ENCODE measurements at places on chromosomes 5 and 9.

DNA sequence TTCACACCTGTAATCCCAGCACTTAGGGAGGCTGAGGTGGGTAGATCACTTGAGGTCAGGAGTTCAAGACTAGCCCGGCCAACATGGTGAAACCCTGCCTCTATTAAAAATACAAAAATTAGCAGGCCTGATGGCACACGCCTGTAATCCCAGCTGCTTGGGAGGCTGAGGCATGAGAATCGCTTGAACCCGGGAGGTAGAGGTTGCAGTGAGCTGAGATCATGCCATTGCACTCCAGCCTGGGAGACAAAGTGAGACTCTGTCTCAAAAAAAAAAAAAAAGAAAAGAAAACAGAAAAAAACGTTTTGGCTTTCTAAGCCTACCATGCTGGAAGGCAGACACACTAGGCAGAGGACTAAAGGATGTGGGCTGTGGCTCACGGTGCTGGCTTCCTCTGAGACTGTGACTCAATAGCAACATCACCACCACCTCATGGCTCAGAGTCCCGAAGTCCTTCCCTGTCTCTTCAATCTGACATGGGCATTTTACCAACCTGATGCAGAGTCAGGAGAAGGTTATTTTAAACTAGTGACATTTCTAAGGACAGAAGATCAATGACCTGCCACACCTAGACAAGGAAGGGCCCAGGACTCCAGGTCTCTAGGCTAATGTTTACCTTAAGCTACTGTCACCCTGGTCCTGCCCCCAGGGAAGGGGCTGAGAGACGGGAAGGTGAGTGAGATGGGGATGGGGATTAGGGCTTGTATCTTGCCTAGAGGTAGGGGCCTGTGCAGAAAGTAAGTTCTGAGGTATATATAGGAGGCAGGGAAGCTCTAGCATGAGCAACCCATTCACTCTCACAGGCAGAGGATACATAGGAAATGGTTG is 3.7 kb downstream of the ECSCR start:
- peak; percentile 89 for DNase-seq

- no peak for DNase-seq
These were observed 169.7 kb upstream of the CD180 start for GRCh38 chr5:67366276-67366675.

DNA sequence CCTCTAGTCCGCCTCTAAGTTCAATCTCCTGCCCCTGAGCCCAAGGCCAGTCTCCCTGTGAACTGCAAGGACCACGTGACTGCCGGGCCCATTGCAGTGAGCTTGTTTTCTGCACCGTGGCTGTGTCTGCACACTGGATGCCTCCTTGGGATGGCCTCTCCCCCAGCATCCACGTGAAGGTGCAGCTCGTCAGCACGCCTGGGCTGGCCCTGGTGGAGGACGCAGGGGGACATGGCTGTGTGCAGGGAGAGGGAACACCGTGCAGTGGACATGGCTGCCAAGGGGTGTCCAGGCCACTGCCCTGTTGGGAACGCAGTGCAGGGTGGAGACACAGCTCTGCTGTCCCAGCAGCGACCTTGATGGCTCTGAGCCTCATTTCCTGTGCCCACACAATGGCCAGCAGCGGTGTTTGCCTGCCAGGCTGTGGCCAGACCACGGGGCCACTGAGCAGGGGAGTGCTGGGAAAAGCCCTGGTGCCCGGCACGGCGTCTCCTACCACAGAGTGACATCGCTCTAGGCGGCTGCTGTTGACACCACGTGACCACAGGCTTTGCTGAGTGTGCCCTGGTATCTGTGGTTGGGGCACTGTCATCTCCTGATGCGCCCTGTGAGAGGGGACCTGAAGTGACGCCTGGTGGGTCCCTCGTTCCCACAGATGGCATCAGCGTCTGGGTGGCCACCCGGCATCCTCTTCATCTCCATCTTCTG is 26.9 kb upstream of the EXOC3 start:
- peak; percentile 60 for DNase-seq

- no peak for DNase-seq
These were observed 95.4 kb upstream of the DAB2 start for GRCh38 chr5:39520232-39520572.

GRCh38 chr9:32701321-32702022 is 66.0 kb upstream of the TAF1L start:
- no peak for DNase-seq

GRCh38 chr5:150296496-150296895 is 6.2 kb downstream of the ARSI start:
- DNase-seq = no peak

DNA sequence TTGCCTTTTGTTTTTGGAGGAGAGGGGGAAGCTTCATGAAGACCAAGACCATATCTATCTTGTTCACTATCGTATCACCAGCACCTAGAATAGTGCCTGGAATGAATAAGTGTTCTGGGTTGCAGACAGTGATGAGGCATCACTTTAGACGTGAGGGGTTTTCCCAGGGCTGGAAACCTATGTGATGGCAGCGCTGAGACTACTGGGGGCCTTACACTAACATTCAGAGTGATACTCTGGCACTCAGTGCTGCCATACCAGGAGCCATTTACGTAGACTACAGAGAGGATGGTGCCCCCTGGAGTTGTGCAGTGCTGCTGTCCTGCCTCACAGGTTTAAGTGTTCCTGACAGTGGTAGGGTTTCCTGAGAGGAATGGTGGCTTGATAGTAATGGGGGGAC is 6.9 kb downstream of the CCL19 start:
- DNase-seq = peak; percentile 65

DNA sequence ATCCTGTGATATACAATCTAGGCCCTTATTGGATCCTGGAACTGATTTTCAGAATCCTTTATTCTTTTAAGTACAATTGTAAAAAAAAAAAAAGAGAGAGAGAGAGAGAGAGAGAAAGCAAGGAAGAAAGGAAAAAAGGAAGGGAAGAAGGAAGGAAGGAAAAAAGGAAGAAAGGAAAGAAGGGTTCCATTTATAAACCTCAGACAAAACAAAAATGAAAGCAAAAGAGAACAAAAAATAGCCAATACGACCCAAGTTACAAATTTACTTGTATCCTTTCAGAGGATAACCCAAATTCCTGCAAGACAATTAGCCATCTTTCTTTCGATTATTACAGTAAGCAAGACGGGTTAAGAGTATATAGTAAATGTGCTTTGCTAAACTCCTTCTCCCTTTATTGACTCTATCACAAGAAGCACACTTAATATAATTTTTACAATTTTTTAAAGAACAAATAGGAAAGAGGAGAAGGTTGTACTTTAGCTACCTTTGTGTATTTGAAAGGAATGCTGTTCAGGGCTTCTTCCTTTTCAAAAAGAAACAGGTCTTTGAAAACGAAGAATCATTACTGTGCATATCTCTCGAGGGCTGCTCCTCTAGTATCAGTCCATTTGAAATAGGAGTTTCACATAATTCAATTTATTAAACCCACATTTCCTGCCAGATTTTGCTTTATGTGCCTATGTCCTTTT is 543.3 kb downstream of the RAB3C start:
- no peak for DNase-seq

GRCh38 chr9:95024097-95024671 is 293.3 kb downstream of the FANCC start:
- no peak for DNase-seq

- no peak for DNase-seq
These were observed 11.3 kb downstream of the PRLR start for GRCh38 chr5:35218981-35219380.

- no peak for DNase-seq
These were observed 34.3 kb downstream of the EXOC3 start for GRCh38 chr5:477247-477646.

DNA sequence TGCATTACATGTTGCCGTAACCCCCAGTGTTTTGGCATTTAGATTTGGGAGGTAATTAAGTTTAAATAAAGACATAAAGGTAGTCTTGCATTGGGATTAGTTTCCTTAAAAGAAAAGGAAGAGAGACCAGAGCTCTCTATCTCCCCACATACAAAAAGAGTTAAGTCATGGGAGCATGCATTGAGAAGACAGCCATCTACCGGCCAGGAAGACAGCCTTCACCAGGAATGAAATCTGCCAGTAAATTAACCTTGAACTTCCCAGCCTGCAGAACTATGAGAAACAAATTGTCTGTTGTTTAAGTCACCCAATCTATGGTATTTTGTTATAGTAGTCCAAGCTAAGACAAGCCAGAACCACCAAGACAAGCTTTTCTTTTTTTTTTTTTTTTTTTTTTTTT is 567.0 kb upstream of the CDH18 start:
- no peak for DNase-seq

- no peak for DNase-seq
These were observed 697.0 kb upstream of the RGMB start for GRCh38 chr5:98076501-98076900.

DNA sequence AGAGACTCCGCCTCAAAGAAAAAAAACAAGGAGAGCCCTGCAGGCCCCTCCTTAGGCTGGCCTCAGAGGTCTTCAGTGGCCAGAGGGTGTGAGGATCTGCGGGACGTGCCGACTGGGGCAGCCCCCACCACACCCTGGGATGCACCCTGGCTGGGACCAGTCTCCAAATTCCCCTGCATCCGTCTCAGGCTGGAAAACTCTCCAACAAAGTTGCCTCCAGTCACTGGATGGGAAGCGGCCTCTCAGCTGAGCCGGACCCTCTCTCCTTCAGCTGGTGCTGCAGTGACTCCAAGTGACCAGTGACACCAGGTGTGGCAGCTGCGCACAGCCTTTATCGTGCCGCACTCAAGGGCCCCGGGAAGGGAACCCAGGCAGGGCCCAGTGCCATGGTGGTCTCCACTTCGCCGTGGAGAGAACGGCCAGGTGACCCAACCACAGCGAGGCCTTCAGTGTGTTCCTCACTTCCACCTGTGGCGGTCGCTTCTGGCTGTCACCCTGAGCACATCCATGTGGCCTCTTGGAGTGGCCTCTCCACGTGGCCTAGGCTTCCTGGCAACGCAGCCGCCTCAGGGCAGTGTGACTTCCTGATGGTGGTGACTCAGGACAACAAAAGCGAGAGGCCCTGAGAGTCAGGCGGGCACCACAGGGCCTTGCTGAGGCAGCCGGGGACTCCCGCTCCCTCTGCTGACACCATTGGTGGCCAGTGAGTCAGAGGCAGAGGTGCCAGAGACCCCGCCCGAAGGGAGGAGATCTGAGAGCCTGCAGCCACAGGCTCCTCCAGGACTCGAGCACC is 19.3 kb upstream of the CAMSAP1 start:
- DNase-seq = peak; percentile 88

GRCh38 chr9:107588393-107588792 is 98.8 kb upstream of the KLF4 start:
- DNase-seq = no peak

- DNase-seq = no peak
These were observed 27.2 kb downstream of the CCDC69 start for GRCh38 chr5:151196556-151197290.

DNA sequence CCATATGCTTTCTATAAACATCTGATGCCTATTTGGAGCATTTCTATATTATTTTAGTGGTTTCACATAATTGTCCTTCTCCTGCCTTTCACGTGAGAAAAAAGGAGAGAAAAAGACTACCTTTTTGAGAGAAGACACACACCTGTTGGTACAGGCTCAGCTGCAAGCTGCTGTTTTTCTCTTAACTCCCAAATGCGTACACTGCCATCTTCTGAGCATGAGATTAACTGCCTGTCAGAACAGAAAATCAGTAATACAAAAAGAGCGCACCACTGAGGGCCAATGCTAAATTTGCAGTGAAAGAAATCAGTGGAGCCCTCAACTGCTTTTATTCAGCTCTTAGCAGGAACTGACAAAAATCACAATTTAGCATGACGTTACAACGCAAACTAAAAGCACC is 54.9 kb downstream of the WDR41 start:
- no peak for DNase-seq

- DNase-seq = no peak
These were observed 227.6 kb upstream of the DAP start for GRCh38 chr5:10988622-10989021.

DNA sequence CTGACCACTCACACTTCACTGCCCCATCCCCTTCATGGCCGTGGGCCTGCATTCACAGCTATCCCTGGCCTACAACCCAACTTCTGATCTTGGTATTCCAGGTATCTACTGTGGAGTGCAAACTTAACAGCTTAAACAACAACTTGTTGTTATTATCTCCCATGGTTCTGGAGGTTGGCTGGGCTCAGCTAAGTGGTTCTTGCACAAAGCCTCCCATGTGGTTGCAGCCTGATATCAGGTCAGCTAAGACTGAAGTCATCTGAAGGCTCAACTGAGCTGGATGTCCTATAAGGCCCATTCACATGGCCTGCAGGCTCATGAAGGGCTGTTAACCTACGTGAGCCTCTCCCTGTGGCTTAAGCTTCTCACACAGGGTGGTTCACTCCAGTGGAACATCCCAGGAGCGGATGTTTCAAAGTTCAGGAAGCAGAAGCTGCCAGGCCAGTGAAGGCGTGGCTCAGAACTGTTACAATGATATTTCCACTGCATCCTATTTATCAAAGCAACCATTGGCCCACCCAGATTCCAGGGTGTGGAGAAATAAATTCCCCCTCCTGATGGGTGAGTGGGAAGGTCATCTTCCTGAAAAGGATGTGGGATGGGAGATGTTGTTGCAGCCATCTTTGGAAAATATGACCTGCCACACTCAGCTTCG is 30.0 kb upstream of the TRIO start:
- DNase-seq = no peak

GRCh38 chr9:136082496-136083361 is 12.4 kb downstream of the NACC2 start:
- no peak for DNase-seq

- no peak for DNase-seq
These were observed 1990.5 kb downstream of the MAT2B start for GRCh38 chr5:165495829-165496380.
